Mesothelial cell of epicardium (in vitro differentiated cells): ENCODE measurements at places on chromosomes 2 and 18. TPM values are rescaled to one million over a fixed set of nuclear protein-coding genes. Genes with fewer than 3 reads are reported as not detected.

The INPP5D gene
- 8.9 to 9.4 TPM (median 9.2 TPM) in 3 replicates for total RNA-seq

The LAMA3 gene
- 6.1 to 7.4 TPM (median 6.7 TPM) in 3 replicates for total RNA-seq

The ATP5F1A gene
- total RNA-seq = 322 to 340 TPM (median 329 TPM) in 3 replicates

DNA sequence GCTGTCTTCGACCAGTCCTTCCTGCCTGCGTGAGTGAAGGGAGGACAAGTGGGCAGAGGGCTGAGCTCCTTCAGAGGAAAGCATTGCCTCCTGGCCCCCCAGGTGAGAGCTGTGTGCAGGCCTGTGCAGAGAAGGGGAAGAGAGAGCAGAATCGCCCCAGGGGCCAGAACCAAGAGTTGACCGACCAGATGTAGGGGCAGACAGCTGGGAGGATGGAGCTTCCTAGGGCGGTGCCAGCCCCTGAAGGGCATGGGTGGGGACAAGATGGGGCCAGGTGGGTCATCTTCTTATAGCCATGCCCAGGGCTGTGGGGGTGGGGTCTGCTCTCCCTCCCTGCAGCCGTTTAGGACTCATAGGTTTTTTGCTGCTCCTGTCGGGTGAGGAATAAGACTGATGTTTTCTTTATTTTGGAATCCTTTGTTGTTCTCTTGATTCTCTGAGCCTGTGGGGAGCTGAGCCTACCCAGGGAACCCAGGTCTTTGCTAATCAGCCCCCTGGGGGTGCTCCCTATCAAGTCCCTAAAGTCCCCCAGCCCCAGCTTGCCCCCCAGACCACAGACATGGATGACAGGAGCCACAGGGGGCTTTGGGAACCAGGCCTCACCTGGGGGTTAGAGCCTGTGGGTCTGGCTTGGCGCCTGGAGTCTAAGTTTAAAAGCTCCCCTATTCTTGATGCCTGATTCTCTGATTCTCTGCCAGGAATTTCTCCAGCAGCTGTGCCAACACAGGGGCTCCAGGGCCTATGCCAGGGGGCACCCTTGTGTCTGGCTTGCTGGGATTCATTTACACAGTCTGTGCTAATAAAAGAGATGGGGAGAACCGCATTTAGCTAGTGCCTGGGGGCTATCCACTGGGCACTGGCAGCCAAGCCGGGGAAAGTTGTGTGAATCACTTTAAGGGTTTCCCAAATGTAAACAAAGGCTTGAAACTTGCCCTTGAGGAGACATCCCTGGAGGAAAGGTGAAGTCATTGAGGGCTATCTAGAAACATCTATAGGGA lies 9.3 kb upstream of the EFHD1 start:
- DNase-seq = no peak

The SPP2 gene
- not detected in 3 replicates for total RNA-seq

GRCh38 chr2:133658020-133658903 lies 90.0 kb upstream of the NCKAP5 start:
- no peak for DNase-seq

DNA sequence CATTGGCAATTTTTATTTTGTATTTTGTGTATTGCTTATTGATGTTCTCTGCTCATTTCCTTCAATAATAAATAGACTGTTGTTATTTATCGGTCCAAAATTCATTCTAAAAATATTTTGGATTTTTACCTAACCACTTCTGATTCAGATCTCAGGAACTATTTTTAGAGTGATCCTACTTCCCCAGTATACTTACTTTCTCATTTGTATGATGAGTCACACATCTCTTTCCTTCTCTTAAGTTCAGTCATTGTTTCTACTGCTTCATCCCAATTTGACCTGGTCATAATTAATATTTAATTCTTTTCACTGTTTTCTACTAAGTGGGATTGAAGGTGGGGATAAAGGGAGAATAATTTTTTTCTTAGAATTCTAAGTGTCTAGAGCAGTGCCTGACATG lies 75.1 kb downstream of the AGPS start:
- no peak for DNase-seq

- DNase-seq = no peak
Observed at GRCh38 chr2:16434393-16434792, 231.2 kb downstream of the CYRIA start.
